Ureter (tissue), 1 donor: ENCODE measurements at places on chromosomes 2 and 18. TPM values are rescaled to one million over a fixed set of nuclear protein-coding genes. Genes with fewer than 3 reads are reported as not detected.

GRCh38 chr2:112644933-112645309, 818 bp upstream of the SLC20A1 start:
- DNase-seq, result no peak

GRCh38 chr18:12238826-12239225, 15.3 kb upstream of the CIDEA start:
- DNase-seq, result no peak

DNA sequence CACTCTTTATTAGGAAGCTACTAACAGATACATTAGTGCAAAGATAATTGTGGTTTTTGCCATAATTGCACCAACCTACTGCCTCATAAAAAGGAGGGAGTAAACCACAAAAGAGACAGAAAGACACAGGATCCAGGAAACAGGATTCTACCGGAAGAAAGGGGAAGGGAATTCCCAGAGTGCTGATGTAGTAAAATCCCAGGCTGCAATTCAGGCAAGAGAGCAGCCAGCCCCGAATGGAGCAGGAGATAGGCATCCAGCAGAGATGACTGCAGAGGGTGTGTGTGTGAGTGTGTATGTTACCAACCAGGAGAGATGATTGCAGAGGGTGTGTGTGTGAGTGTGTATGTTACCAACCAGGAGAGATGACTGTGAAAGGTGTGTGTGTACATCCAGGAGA, 84.4 kb downstream of the KCNS3 start:
- DNase-seq, result no peak

GRCh38 chr2:164928101-164928673, 27.1 kb downstream of the SLC38A11 start:
- no peak for DNase-seq

DNA sequence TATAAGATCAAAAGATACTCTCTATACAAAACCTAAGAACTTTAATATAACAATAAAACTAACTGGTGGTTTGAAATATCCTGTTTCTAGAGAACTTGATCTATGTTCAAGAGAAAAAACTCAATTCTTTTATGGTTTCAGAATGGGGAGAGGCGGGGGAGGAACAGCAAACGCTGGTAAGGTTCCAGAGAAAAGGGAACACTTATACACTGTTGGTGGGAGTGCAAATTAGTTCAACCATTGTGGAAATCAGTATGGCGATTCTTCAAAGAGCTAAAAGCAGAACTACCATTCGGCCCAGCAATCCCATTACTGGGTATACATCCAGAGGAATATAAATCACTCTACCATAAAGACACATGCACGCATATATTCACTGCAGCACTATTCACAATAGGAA, 17.2 kb downstream of the FAM98A start:
- no peak for DNase-seq

GRCh38 chr2:101743288-101743687, 45.8 kb downstream of the MAP4K4 start:
- DNase-seq, result no peak

- no peak for DNase-seq
Measured at GRCh38 chr2:149442346-149442745, 112.0 kb downstream of the LYPD6 start.

DNA sequence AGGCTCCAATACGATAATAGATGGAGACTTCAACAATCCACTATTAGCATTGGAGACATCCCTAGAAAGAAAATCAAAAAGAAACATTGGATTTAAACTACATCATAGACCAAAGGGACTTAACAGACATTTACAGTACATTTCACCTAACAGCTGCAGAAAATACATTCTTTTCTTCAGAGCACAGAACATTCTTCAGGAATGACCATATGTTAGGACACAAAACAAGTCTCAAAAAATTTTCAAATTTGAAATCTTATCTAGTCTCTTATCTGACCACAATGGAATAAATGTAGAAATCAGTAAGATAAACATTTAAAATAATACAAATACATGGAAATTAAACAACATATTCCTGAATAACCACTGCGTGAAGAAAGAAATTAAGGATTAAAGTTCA, 68.7 kb downstream of the STRADB start:
- no peak for DNase-seq

- DNase-seq, result no peak
Measured at GRCh38 chr2:119519057-119519408, 5.2 kb downstream of the SCTR start.

GRCh38 chr2:11910971-11911370, 164.5 kb downstream of the LPIN1 start:
- DNase-seq, result no peak

DNA sequence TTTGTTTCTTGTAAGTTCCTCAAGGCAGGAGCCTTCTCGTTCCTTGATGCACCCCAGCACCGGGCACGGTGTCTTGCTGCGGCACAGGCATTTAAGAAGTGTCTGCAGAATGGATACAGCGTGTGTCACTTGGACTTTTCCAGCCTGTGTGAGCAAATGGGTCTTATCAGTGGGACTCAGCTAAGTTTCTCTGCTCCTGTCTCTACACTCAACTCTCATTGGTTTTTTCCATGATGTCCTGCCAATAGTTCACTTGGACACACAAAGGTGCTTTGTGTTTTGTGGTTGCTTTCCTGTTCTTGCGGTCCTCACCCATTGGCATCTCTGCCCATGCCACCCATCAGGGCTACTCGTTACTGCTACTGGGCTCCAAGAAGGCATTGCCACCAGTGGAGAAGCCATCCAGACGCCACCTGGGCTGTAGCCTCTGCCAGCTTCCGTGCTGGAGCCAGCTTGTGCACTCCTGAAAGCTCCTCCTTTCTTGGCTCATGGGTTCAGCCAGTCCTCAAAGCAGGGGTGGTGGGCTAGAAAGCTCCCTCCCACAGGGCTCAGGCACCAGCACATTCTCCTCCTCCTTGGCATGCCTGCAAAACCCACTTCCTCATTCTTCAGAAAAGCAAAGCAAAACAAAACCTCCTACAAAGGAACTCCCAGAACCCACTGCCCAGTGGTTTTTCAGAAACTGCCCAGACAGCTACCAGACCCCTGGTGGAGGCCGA, 41.4 kb downstream of the IL1R2 start:
- DNase-seq, result peak; percentile 84

GRCh38 chr2:24471662-24472061, 19.4 kb upstream of the NCOA1 start:
- no peak for DNase-seq

DNA sequence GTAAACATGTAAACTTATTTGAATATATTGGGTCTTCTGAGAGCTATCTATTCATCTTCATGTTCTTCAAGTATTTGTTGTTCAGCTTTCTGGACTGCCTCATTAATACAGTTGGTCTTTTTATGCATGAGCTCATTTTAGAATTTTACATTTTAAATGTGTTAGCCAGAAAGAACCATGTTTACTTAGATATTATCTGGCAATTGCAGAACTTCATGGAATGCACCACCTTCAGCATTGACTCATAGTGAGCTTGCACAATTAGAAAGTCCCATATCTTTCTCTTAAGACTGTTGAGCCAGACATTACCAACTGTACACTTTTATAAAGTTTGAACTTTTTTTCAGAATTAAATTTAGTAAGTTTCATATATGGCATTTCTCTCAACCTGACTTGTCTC, 536.7 kb downstream of the RIT2 start:
- no peak for DNase-seq

DNA sequence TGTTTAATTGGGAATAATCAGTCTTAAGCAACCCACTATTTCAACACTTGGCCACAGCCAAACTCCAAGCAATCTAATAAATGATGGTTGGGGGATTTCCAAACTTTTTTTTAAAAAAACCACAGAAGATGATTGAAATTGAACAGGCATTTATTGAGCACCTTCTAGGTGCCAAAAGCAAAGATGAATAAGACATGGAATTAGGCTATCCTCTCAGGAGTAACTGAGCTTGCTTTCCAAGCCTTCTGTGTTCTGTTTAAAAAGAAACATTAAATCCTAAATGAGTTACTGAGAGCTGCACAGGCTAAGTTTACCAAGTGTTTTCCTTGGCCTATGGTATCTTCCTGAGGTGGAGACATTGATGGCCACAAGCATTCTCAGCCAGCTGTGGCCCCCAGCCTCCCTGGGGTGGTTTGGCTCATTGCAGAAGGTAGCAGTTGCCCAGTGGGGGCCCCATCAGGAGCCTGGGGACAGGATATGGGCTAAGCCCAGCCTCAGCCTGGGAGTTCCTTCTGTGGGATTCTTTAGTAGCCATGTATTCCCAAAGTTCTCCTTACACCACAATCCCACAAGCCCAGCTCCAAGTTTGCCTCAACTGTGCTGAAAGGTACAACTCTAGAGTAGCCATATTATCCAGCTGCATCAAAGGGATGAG, 174.3 kb downstream of the C1D start:
- DNase-seq, result no peak

Gene OSBPL6
- 2.4 TPM for total RNA-seq

GRCh38 chr2:223925106-223925505, 20.0 kb downstream of the WDFY1 start:
- no peak for DNase-seq

GRCh38 chr2:223701761-223702160, 99.6 kb upstream of the SCG2 start:
- DNase-seq, result no peak

DNA sequence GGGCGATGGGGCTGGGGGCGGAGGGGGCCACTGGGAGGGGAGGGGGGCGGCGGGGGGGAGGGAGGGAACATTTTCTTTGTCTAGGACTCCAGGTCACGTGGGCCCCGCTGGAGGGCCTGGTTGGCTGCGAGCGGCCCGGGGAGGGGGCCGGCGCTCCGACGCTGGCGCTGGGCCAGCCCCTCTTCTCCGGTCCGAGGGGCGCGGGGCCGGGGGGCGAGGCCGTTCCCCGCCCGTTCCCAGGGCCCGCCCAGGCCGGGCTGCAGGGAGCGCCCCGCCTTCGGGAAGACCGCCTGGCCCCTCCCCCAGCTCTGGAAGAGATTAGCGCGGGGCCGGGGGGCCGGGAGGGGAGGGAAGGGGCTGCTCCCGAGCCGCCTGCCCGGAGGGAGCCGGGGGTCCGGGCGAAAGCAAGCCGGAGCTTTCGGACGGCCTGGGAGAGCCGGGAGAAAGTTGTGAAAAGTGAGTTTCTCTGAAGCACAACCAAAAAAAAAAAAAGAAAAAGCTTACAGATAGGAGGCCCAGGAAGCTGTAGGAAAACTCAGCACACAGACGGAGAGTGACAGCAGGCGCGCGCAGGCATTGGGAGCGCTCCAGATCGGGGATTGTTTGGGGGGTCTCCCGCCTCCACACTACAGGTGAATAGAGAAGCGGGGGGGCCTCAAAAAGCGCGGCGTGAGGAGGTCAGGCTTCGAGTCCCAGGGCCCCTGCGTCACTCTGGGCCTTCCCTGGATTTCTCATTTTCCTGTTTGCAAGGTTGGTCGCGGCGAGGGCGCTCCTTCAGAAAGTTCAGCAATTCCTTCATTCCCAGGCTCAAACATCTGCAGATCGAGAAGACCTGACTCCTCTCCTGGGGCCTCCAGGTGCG, 84.1 kb upstream of the POMC start:
- DNase-seq, result peak; percentile 69

DNA sequence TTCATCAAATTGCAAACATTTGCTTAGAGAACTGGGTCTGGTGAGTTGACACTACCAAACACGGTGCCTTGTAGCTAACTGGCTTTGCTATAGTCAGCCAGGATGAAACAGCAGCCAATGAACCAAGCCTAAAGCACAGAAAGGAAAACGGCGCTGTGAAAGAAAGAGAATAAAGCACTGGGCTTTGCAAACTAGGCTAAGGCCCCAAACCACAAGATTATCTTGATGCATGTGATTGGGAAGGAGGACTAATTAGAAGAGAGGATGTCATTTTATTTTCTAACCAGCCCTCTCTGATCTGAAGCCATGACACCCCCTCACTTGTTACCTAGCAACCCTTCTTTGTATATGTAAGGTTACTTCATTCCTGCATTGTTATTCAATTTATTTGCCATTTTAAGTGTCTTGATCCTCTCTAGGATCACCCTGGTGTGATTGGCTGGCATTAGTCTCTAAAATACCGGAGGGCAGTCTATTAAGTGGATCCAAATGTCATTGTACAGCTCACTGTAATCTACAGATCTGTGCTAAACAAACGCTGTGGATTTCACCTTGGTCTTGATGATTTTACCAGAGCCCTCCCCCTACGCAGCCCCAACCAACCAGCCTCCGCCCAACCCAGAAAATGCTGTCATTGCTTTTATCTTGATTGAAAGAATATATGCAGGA, 395.4 kb upstream of the ACVR2A start:
- no peak for DNase-seq
